ENCODE measurements at places on chromosomes 16 and 17.
A peak's percentile ranks its signal among the peaks of the same experiment; 100 is the strongest.

- no peak for DNase-seq
Observed at GRCh38 chr17:6894206-6894528, 62.6 kb upstream of the TEKT1 start.

DNA sequence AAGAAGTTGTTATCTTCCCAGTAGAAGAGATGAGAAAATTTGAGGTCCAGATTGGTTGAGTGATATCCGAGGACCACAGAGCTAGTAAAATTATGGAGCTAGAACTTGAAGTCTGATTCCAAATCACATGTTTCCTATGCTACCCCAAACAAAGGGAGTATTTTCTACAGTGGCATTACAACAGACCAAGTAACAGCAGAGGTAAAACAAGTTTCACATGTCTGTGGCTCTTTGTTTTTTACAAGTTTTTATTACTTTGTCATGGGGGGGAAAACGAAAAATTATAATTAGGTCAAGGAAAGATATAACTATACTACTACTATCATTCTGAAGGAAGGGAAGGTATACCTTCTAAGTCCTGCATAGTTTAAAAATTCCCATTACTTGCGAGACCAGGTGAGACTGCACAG, 49.4 kb downstream of the KANSL1 start:
- DNase-seq = no peak

GRCh38 chr17:77609553-77610517, 348.7 kb upstream of the TNRC6C start:
- peak; percentile 30 for DNase-seq

DNA sequence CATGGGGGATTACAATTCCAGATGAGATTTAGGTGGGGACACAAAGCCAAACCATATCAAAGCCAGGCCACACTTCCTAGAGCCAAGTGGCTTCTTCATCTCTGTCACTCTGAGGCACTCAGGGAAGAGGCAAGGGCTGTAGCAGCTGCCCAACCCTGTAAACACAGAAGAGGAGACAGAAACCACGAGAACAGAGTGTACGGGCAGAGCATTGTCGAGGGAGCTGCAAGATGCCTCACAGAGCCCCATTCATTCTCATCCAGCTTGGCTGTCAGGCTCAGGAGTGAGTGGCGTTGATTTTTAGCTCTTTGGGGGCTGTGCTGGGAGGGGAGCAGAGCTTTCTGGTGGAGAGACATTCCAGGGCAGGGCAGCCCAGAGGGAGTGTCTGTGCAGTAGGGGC, 117.2 kb upstream of the SALL1 start:
- DNase-seq = no peak

DNA sequence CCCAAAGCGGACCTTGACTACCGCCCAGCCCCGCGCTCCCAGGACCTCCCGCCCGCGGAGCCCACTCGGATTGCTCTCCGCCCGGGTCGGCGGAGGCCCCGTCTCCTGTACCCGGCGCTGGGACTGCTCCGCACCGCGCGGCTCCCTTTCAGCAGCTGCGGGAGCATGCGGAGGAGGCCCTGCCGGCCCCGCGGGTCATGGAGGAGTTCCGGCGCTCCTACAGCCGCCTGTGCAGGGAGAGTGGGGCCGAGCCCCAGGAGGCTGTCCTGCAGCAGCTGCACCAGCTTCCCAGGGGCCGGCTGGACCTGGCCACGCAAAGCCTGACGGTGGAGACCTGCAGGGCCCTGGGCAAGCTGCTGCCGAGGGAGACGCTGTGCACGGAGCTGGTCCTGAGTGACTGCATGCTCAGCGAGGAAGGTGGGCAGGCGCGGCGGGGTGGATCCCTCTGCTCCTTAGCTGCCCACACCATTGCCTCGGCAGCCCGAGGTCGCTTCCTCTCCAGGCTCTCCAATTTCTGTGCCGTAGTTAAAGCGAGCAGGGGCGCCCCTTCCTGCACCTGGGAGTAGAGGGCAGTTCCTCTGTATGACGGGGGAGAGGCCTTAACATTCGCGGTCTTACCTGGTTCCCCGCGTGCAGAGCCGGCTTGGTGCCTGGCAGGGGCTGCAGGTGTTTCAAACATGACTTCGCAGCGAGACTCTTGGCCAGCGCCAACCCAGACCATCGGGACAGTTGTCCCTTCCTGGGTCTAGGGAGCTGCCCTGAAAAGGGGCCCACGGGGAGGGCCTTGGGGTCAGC, 539 bp downstream of the LRRC45 start:
- DNase-seq = no peak

- no peak for DNase-seq
Observed at GRCh38 chr17:67559381-67559966, 158.3 kb upstream of the NOL11 start.

GRCh38 chr16:89925596-89926079, 2.5 kb downstream of the TUBB3 start:
- DNase-seq = no peak

DNA sequence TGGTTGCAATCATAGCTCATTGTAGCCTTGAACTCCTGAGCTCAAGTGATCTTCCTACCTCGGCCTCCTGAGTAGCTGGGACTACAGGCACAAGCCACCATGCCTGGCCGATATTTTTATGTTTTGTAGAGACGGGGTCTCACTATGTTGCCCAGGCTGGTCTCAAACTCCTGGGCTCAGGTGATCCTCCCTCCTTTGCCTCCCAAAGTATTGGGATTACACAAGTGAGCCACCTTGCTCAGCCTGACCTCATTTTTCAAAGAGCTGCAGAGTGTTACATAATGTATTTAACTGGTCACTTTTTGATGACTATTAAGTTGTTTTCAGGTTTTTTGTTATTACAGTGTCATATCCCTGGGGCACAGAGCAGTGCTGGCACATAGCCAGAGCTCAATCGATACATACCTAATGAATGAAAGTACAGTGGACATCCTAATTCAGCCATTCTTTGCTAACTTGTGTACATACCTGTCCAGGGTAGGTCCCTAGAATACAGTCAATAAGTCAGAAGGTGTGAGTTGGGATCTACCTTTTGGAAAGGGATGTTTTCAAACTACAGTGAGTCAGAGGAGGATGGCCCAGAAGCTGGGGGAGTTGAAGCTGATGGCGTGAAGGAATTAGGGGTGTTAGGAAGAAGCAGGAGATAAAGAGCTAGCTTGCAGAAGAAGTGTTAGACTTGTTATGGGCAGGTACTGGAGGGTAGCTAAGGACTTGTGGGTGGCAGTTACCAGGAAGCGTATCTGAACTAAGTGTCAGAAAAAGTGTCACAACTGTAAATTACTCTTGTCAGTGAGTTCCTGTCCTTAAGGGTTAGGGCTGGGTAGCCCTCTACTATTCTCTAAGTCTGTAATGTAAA, 20.1 kb upstream of the CYLD start:
- no peak for DNase-seq

GRCh38 chr17:15966183-15966878, 21.4 kb downstream of the ADORA2B start:
- DNase-seq = no peak

DNA sequence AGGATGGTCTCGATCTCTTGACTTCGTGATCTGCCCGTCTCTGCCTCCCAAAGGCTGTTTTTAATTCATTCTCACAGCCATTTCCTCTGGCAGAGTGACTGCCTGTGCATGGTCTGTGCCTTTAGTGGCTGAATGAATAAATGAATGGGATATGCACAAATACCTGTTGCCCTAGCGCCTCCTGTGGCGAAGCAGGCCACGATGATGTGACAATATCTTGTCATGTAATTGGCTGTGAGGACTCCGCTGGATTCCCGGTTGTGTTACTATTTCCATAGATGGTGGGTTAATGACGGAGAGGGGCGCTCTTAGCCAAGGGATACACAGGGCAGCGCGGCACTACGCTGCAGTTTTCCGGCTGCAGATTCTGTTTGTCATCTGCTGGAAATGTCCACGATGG, 26.8 kb upstream of the ENDOV start:
- no peak for DNase-seq
